Mammary microvascular endothelial cell (primary cell): ENCODE measurements at places on chromosomes 3 and 15. TPM values are rescaled to one million over a fixed set of nuclear protein-coding genes. Genes with fewer than 3 reads are reported as not detected.

NUP210 gene
- total RNA-seq: 0.33 and 0.59 TPM in 2 replicates

CGNL1 gene
- total RNA-seq: 2.5 and 2.6 TPM in 2 replicates

ABI3BP gene
- total RNA-seq: 3.6 and 8.5 TPM in 2 replicates

RASGRP1 gene
- under 0.01 and 0.05 TPM in 2 replicates for total RNA-seq

MESD gene
- 21.7 and 23.4 TPM in 2 replicates for total RNA-seq

ARGFX gene
- not detected in 2 replicates for total RNA-seq

TEX55 gene
- total RNA-seq: not detected in 2 replicates

EPB42 gene
- not detected in 2 replicates for total RNA-seq

SLC12A8 gene
- 0.27 and 0.74 TPM in 2 replicates for total RNA-seq

CMTM8 gene
- total RNA-seq: 7.7 and 9.9 TPM in 2 replicates

UROC1 gene
- total RNA-seq: not detected in 2 replicates

CAV3 gene
- total RNA-seq: not detected in 2 replicates

SH3GL3 gene
- not detected in 2 replicates for total RNA-seq

SI gene
- not detected in 2 replicates for total RNA-seq

CFAP20DC gene
- total RNA-seq: 2.4 and 3.3 TPM in 2 replicates

CCR5 gene
- not detected in 2 replicates for total RNA-seq

CTDSPL gene
- 14.7 and 16.1 TPM in 2 replicates for total RNA-seq

EFCAB12 gene
- not detected in 2 replicates for total RNA-seq

THRB gene
- total RNA-seq: under 0.01 and 0.39 TPM in 2 replicates

CAPN3 gene
- 0.54 and 0.67 TPM in 2 replicates for total RNA-seq
